ENCODE measurements at places on chromosomes 3 and 15. TPM values are rescaled to one million over a fixed set of nuclear protein-coding genes. Genes with fewer than 3 reads are reported as not detected.

DNA sequence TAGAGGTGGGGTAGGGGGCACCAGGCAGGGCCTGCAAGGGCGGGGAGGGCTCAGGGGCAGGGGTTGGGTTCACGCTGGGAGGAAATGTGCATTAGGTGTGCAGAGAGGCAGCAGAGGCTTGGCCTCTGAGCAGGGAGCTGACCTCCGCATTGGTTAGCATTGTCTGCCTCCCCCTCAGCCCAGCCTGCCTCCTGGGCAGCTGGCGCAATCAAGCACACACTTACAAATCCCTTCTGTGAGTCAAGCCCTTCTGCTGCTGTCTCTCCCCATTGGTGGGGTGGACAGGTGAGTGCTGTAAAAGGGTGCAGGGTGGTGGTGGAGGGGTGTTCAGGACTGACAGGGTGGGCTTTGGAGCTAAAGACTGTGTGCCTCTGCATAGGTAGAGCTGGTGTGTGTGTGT, 9.3 kb downstream of the LOXL1 start:
- DNase-seq: no peak

CCNB2 gene
- total RNA-seq: 22.7 TPM

DNA sequence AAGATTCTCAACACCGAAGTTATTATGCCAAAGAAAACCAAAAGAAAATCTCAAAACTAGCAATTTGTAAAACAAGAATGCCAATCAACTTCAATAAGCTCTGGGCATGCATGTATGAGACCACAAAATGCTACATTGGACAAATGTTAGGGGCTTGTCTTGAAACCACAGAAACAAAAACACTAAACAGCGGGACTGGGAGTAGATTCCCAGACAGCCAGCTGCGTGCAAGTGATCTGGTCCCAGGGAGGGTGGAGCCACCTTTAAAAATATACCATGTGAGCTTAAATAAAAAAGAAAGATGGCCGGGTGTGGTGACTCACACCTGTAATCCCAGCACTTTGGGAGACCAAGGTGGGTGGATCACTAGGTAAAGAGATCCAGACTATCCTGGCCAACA, 163.6 kb upstream of the PRICKLE2 start:
- DNase-seq: no peak

- no peak for DNase-seq
These were observed 187.1 kb upstream of the LPP start for GRCh38 chr3:187966636-187967406.

DNA sequence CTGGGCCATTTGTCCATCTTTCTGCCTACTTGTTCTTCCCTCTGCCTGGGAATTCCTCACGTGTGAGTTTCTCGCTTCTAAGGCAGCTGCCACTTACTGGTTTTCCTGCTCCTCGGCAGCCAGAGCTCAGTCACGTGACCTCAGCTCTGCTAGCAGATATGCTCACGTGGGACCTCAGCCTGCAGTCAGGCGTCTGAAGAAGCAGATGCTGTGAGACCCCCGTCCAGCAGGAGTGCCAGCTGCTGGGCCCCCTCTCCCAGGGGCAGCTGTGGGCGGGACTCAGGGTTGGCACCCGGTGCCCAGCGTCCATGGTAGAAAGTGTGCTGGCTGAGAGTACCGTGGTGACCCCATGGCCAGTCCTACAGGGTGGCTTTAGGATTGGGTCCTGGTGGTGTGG, 161.3 kb upstream of the TLE3 start:
- peak; percentile 63 for DNase-seq

GRCh38 chr3:129708328-129708861, 101.9 kb upstream of the PLXND1 start:
- DNase-seq: no peak
